Spinal cord (tissue), 10 donors: ENCODE measurements at places on chromosomes 11 and 22.

- no peak for DNase-seq
- peaks cover 33% of the 10 kb centered on the region for H3K4me1 ChIP-seq
- peaks cover 3% of the 10 kb centered on the region for H3K27me3 ChIP-seq
- no peak overlapping the region for H3K4me3 ChIP-seq
- H3K36me3 ChIP-seq = no peaks in the 10 kb centered on the region
Observed at GRCh38 chr22:49091917-49092545, 735.6 kb downstream of the BRD1 start.

- H3K27ac ChIP-seq = peak overlapping the region; percentile 72
- H3K36me3 ChIP-seq = no peaks in the 10 kb centered on the region
- no peaks in the 10 kb centered on the region for H3K27me3 ChIP-seq
- H3K4me3 ChIP-seq = no peak overlapping the region
Observed at GRCh38 chr11:108115500-108116140, 5.7 kb upstream of the ACAT1 start.

DNA sequence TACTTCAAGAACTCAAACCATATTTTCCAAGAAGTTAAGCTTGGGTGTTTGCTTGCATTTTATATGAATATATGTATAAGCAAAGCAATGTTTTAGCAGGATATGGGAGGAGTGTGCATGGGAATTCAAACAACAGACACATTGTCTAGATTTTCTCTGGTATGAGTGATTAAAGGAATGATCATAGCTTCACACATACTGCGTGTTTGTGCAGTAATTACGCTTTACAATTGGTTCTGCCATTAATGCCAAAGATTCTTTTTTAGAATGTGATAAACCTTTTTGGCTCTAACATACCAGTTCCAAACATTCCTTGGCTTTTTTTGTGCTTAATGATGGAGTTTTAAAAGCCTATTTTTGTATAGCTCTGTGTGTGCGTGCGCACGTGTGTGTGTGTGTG lies 54.0 kb downstream of the CCDC34 start:
- H3K4me1 ChIP-seq = no peaks in the 10 kb centered on the region
- no peak overlapping the region for H3K27ac ChIP-seq
- H3K4me3 ChIP-seq = no peak overlapping the region
- no peaks in the 10 kb centered on the region for H3K27me3 ChIP-seq

- H3K4me1 ChIP-seq = no peaks in the 10 kb centered on the region
- H3K36me3 ChIP-seq = no peaks in the 10 kb centered on the region
- no peak for DNase-seq
- no peak overlapping the region for H3K4me3 ChIP-seq
- no peak overlapping the region for H3K27ac ChIP-seq
- no peaks in the 10 kb centered on the region for H3K27me3 ChIP-seq
Observed at GRCh38 chr11:85922367-85922766, 67.2 kb downstream of the CCDC83 start.
